ENCODE measurements at places on chromosomes 12 and 14.

DNA sequence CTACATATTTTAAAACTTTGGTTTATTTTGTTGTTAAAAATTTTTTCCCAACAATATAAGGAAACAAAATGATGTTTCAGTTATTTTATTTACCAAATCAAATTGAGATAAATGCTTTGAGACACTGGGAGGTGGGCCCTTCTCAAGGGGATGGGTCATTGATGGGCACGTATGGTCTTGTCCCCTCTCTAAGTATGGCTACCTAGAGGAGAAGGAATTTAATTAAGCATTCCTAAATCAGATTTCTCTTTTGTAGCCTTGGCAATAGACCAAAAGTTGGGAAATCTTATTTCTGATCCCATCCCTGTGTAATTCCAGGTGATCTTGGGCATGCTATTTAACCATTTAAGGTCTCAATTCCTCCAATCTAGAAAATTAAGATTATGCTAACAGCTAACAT lies 79.0 kb downstream of the SCN8A start:
- DNase-seq, result no peak

DNA sequence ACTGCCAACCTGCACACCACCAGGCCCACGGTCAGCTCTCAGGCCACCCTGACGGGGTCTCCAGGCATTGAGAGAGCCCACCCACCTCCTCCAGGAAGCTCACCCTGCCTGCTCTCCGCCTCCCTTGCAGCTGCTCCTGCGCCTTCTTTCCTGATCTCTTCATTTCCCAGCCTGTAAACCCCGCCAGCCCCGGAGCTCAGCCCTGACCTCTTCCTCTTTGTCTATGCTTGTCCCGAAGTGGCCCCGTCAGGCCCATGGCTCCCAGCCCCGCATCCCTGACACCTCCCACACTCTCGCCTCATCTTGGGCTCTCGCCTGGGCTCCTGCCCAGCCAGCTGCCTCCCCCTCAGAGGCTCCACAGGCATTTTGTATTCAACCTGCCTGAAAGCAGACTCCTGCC lies 139.3 kb downstream of the CALM1 start:
- no peak for DNase-seq

DNA sequence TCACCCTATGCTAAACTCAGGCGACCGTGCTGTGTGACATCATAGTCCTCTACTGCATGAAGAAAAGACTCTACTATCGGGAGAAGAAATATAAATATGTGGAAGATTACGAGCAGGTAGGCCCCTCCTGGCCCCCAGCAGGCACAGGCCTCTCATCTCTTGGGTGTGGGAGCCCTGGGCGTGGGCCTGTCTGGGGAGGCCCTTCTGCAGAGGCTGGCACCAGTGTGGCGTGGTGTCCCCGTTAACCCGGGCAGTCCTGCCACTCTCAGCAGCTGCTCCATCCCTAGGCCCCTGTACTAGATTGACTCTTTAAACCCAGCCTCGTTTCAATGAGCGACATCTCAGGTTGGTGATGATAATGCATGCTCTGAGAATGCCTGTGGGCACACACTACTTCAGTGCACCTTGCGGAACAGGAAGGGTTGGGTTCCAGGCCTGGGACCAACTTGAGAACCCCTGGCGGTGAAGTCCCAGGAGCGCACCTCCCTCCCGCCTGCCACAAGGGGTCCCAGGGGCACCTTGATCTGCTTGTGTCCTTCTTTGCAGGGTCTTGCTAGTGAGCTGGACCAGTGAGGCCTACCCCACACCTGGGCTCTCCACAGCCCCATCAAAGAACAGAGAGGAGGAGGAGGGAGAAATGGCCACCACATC lies 23.2 kb downstream of the P2RX4 start:
- no peak for DNase-seq

- DNase-seq, result no peak
These were observed 153.8 kb downstream of the MED13L start for GRCh38 chr12:116123451-116124258.

- no peak for DNase-seq
These were observed 458.9 kb upstream of the PDE3A start for GRCh38 chr12:19909418-19909817.

DNA sequence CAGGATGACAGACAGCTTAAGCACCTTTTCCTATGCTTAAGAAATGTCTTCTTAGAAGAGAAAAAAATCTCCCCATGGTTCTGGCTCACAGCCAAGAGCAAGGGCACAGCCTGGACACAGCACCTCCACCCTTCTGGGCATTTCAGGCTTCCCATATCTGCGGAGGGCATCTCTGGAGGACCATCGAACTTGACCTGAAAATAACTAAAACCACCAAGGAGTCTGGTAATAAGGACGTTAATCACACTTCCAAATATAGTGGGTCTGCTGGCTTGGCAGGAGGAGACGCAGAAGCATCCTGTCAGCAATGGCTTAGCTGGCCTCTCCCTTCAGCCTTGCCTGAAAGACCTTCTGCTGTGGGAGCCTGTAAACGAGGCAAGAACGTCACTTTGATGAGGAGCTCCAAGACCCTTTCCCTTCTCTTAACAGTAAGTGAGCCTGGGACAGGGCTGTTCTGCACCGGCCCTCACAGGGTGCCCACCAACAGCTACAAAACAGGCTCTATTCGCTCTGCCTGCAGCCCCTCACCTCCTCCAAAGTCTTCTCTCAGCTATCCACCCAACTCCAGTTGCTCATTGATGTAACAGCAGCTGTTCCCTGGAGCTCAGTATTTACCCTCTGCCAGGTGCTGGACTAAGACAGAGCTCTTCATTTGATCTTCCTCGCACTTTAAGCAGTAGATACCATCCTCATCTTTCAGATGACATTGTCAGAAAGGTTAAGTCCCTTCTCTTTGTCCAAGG lies 13.2 kb downstream of the SETD3 start:
- no peak for DNase-seq

DNA sequence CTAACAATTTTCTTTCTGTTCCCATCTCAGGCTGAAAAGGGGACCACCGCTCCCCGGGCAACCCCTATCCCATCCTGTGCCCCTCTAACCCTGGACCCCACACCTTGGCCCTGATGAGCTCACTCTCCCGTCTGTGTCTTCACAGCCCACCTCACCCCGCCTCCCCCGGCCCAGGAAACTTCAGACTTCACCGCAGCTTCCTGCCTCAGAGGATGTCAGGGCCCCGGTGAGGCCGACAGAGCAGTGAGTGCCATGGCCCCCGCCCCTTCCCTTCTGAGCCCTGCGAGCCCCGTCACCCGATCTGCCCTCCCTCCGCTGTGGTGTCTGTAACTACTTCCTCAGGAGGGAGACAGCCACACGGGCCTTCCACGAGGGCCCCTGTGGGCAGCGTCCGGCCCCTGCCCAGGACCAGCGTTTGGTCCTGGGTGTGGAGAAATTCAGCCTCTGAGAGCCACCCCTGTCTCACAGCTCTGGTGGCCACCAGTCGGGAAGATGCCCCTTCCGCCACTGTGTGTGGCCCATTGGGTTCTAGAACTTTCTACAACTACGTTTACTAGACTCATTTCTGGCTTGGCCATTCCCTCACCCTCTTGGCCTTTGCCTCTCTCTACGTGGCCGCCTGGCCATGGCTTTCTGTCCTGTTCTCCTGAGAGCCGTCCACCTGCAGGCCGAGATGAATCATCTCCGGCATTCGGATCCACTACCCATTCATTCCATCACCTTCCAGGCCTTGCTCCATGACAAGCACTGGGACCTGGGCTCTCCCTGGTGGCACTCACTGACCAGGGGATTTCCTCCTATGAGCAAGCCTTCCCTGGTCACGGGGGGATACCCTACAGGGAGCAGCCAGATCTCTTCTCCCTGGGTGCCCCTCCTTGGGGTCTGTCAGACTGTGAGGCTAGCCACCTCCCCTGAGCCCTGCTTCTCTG lies 3.4 kb downstream of the RHOF start:
- no peak for DNase-seq

- no peak for DNase-seq
These were observed 102.0 kb downstream of the DIP2B start for GRCh38 chr12:50606675-50607375.

DNA sequence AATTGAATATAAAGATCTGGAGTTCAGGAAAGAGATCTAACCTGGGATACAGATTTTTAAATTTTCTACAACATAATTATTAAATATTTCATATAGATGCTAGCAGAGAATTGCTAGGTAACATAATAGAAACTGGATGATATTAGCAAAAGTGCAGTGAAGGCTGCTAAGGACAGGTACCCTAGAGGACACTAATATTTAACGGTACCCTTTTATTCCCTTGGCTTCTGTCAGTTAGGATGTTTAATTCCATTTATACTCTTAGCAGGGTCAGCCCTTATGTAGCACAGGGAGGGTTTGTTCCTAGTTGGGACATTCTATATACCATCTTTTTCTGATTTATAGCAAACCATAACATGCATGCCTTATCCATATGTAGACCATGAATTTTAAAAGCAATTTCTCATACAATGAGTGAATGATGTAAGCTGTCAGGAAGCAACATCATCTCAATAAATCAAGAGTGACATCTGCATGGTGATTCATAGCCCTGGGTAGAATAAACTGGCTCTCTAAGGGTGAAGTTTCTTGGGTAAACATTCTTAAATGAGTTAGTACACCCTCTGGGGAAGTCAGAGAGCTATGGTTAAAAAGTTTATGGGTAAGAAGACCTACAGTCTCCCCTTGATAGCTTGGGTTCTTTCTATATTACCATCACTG lies 404.4 kb upstream of the MGAT4C start:
- no peak for DNase-seq

- DNase-seq, result no peak
These were observed 110.1 kb downstream of the SAMD4A start for GRCh38 chr14:54676812-54677708.

DNA sequence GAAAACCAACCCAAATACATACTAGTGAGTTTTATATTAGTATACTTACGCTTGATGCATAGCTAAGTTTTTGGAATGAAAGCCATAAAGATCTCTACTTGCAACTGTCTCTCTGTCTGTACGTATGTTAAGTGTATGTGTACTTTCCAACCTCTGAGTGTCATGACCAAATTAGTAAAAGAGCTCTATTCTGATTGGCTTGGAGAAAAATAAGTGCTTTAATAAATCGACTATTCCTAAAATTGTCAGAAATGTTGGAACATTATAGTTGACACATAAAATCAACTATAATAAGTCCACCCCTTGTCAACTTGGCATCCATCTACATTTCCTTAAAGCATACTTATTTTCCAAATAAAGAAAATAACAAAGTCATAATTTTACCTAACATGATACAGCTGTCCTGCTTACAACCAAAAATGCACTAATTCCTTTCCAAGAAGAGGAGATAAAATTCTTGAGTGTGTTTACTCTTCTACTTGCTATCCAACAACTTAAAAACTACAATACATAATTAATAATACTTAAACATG lies 507.4 kb upstream of the ATP2B1 start:
- no peak for DNase-seq

DNA sequence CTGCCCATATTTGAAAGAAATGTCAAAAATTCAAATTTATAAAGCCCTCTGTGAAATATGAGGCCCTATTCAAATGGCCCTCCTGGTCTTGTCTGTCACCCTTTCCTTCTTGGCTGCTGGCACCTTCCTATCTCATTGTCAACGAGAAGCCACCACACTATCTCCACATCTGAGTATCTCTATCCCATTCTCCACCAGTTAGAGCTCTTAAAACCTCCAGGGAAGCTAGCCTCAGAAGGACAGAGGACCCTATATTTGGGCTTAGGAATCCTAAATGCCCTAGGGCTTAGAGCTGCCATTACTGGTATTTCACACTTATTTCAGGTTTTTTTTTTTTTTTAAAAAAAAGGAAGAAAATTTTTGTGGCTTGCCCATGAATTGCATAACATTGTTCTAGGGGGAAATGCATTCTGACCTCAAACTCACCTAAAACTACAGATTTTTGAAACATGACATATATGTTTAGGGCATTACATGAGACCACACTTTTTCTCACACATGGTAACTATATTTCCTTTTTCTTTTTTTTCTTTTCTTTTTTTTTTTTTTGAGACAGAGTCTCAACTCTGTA lies 25.0 kb downstream of the SLC25A21 start:
- no peak for DNase-seq

DNA sequence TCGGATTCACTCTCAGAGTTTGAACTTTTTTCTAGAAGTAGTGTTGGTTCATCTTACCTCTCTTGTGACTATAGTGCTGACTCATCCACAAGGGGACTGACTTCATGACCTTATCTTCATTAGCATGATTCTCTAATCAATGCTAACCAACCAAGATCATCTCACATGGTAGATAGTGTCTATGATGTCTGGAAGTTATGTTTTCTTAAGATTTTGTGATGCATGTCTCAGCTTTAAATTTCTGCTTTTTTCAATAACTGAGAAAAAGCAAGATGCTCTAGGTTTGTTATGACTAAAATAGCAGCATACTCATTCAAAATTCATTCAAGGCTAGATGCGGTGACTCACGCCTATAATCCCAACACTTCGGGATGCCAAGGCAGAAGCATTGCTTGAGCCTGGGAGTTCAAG lies 12.3 kb upstream of the SLC35E3 start:
- no peak for DNase-seq

All from cortex of kidney (tissue), 1 donor.